ENCODE measurements at places on chromosomes 4 and X.

GRCh38 chr4:84681486-84682274 is 98.8 kb downstream of the CDS1 start:
- DNase-seq: peak; percentile 67

DNA sequence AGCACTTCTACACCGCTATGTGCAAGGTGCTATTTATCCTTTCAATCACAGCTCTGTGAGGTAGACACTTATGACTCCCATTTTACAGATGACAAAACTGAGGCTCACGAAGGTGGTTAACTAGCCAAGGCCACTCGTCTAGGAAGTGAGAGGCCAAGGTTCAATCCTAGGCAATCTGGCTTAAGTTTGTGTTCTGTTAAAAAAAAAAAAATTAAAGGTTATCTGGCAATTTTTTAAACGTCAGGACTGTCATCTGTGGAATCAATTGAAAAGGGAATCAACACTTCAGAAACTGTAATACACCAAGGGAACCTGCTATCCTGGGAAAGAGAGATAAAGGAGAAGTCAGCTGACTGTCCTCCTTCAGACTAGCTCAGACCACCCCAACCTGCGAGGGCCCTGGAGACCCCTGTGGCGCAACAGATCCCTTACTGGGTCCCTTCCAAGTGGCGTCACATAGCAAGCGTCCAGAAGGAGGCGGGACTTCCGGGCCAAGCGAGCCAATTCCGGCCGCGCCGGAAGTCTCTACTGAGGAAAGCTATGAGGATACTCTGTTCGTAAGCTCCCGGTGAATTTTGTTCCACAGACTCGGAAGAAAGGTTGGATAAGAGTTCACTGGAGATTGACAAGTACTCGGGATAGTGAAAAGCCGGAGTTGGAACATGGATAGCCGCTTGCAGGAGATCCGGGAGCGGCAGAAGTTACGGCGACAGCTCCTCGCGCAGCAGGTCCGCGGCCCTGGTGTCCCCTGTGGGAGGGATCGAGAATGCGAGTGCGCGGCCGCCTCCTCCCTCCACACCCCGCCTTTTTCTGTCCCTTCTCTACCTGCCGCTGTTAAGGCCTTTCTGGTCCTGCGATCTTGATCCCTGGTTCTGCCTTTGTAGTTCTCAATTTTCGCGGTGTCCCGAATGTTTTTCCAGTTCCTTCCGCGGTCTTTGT is at the start of gene METTL14:
TSS of gene METTL14 (plus strand) at position 520 of the 939 bp plus-strand sequence. CDS start at position 663, 143 bp downstream.
- DNase-seq: peak; percentile 91

- DNase-seq: no peak
Observed at GRCh38 chr4:105644257-105644656, 64.2 kb downstream of the INTS12 start.

DNA sequence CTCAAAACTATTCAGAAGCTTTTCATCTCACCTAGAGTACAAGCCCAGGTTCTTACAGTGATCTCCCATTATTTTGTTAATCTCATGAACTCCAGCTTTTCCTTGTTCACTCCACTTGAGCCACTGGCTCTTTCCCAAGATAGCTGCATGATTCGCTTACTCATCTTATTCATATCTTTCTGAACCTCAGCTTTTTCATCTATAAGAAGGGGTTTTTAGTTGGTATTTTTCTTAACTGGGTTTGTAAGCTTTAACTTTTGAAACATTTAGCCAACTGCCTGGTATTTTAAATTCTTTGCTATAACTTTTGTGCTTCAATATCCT is 24.0 kb downstream of the GIMD1 start:
- peak; percentile 50 for DNase-seq

DNA sequence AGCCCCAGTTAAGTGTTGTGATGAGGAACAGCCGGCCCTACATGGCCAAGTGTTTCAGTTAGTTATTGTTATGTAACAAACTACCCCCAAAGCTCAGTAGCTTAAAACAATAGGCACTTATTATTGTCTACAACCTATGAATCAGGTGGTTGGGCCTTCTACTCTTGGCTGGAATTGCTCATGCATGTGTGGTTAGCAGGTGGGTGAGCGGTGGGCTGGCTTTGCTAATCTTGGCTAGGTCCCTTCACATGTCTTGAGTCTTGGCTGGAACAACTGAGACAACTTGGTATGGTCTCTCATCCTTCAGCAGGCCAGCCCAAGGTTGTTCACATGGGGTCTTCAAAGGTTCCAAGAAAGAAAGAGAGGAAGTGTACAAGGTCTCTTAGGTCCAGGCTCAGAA is 54.5 kb upstream of the CHRNA9 start:
- DNase-seq: no peak

All from brain microvascular endothelial cell (primary cell).